ENCODE measurements at places on chromosomes 6 and 20.

GRCh38 chr6:1526398-1527072 is 83.2 kb upstream of the FOXC1 start:
- no peak for DNase-seq

- DNase-seq, result no peak
Measured at GRCh38 chr6:75280131-75280855, 4.3 kb downstream of the TMEM30A start.

DNA sequence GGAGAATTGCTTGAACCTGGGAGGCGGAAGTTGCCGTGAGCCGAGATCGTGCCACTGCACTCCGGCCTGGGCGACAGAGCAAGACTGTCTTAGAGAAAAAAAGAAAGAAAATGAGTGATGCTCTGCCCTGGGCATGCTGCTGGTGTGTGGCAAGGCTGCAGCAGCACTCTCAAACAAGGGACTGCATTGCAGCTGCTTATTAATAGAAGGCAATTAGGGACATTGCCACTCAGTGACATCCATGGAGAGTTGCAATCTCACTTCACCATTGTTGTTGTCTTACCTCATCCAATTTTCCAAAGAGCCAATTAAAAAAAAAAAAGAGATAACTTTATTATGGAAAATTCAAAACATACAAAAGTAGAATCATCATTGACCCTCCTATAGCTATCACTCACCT is 131.1 kb downstream of the LRRC1 start:
- no peak for DNase-seq

GRCh38 chr6:2127484-2127911 is 117.9 kb downstream of the GMDS start:
- DNase-seq, result no peak

GRCh38 chr6:44590471-44590870 is 203.0 kb downstream of the CDC5L start:
- no peak for DNase-seq

Measured in NCI-H2227 treated with DMSO at 0.1 percent for 48 hours (cell line).